ENCODE measurements at places on chromosomes 2 and 18.

GRCh38 chr18:80154293-80154692 is 45.2 kb downstream of the ADNP2 start:
- DNase-seq = peak; percentile 68

GRCh38 chr2:101850450-101850849 is 141.3 kb upstream of the IL1R2 start:
- no peak for DNase-seq

DNA sequence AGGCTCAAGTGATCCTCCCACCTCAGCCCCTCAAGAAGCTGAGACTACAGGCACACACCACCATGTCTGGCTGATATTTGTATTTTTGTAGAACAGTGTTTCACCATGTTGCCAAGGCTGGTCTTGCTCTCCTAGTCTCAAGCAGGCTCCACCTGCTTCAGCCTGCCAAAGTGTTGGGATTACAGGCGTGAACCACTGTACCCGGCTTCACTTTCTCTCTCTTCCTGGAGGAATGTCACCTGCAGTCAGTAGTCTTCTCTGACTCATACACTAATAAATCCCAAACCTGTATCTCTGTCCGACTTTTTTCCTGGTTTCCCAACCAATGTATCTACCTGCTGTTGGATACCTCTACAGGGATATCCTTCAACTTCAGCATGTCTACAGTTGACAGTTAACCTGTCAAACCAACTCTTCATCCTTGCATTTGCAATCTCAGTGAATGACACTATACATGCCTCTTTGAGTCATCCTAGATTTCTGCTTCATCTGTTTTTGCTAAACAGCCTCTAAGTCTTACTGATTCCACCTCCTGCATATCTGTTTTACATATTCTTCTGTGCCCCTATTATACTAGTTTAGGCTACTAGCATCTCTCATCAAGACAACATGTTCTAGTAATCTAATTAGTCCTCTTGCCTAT is 54.5 kb downstream of the RBBP8 start:
- no peak for DNase-seq

DNA sequence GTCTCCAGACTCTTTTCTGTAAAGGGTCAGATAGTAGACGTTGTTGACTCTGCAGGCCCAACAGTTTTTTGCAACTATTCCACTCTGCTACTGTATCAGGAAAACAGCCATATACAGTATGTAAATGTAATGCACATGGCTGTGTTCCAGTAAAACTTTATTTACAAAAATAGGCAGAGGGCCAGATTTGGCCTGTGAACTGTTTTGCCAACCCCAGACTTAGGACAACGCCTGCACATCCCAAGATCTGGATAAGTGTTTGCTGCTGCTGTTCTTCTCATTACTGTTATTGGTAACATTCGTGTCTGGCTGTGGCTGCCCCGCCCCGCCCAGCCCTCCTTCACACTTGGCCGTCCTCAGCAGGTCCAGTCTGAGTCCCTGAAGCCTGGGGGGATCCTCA is 94.6 kb upstream of the MCFD2 start:
- no peak for DNase-seq

DNA sequence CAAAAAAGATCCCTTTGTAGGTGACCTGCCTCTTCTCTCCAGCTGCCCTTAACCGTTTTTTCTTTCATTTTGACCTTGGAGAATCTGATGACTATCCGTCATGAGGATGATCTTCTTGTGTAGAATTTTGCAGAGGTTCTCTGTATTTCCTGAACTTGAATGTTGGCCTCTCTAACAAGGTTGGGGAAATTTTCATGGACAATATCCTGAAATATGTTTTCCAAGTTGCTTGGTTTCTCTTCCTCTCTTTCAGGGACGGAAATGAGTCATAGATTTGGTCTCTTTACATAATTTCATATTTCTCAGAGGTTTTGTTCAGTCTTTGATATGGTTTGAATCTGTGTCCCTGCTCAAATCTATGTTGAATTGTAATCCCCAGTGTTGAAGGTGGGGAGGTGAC is 34.0 kb downstream of the ZC3H8 start:
- no peak for DNase-seq

GRCh38 chr2:121202541-121203310 is 82.3 kb downstream of the TFCP2L1 start:
- no peak for DNase-seq

DNA sequence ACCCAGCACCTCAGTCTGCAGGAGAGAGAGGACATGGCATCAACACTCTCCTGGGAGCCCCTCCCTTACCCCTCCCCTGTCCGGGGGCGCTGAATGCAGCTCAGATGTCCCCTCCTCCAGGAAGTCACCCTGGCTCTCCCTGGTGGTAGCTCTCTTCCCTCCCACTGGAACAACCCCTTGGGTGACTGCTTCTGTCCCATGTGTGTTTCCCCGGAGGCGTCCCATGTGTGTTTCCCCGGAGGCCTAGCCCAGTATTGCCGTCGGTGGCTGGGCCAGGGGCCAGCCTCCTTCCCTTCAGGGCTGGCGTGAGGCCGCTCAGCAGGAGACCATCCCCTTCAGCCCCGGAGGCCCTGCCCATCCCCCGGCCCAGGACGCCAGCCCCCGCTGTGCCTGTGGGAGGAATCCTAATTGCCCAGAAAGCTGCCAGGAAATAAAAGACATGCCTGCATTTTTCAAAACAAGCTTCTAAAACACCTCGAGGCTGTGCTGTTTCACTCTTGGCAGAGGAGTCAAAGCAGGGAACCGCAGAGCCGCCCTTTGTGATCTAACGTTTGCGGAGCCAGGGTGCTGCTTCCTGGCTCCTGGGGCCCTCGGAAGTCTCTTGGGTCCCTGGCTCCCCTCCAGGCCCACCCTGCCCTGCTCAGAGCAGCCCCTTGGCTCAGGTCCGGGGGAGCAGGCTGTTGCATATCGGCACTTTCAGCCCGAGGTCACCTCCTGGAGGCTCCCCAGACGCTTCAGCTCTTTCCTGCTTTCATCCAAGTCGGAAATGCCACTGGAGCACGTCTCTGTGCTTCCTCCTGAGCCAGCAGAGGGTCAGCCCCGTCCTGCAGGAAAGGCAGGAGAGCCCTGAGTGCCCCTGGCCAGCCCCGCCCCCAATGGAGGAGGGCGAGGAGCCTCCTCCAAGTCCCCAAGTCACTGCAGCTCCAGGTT is 11.4 kb downstream of the SNED1 start:
- peak; percentile 46 for DNase-seq
